ENCODE measurements at places on chromosomes 5 and 9.

- DNase-seq = no peak
Measured at GRCh38 chr5:74252044-74252443, 388.5 kb downstream of the ENC1 start.

- DNase-seq = no peak
Measured at GRCh38 chr5:23884405-23885031, 377.1 kb downstream of the PRDM9 start.

GRCh38 chr5:72041654-72042053, 65.6 kb upstream of the MAP1B start:
- DNase-seq = no peak

DNA sequence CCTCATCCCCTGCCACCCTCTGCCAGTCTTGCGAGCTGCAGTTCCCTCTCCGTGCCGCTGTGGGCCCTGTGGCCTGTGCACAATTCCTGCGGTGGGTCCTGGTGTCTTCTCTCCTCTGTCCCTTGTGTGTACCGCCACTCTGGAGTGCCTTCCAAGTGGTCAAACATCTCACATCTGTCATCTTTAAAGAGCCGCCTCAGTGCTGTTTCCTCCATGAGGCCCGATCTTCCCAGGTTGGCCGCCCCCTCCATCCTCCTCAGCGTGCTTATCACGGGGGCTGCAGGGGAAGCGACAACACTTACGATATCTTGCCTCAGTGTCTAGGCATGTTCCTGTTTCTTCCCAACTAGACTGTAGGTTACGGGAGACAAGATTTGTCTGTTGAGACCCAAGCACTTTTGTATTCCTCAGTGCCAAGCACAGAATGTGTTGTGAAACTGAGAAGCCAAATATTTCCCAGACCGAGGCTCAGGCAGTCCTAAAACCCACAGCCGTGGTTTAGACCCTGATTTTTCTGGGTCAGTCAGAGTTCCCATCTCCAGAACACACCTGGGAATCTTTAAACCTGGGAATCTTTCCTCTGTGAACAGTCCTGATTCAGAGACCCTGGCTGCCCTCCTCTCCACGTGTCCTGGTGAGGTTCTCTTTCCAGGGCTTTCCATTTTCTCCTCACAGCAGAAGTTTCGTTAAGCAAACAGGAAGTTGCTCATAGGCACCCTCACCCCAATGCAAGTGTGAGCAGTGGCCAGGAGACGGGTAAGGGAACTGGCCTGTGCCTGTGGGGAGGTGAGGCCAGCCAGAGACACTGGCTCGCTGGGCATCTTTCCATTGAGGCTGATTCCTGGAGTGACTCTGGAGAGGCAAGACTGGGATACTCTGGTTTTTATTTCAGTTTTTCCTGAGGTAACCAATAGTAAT, 28.8 kb downstream of the SLC46A2 start:
- DNase-seq = no peak

DNA sequence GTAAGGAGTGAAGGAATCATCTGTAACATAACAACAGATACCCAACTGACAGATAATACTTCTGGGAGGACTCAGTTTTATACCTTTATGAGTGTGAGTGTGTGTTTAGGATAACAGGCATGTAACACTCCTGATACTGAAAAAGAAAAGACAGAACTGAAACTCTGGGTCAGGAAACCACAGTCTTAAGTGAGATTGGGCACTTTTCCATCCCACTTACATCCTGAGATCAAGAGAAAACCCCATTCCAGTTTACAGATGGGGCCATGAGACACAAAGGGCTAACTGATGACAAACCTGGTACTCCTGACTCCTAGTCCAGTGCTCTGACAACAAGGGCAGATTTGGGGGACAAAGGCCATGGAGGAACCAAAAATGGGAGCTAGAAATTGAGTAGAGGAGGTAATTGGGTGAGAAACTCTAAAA, 18.0 kb downstream of the IL5 start:
- DNase-seq = no peak
